Motor neuron (in vitro differentiated cells): ENCODE measurements at places on chromosomes 5 and 9. TPM values are rescaled to one million over a fixed set of nuclear protein-coding genes. Genes with fewer than 3 reads are reported as not detected.

Gene SLC1A1
- total RNA-seq = 0.27 TPM in 1 of 2 replicates, not detected in the other

Gene SLC6A18
- total RNA-seq = not detected in 2 replicates

Gene CCNI2
- total RNA-seq = 0.27 and 1.6 TPM in 2 replicates

- ATAC-seq = peak; percentile 26
Observed at GRCh38 chr5:87307796-87308423, 40.2 kb downstream of the RASA1 start.

DNA sequence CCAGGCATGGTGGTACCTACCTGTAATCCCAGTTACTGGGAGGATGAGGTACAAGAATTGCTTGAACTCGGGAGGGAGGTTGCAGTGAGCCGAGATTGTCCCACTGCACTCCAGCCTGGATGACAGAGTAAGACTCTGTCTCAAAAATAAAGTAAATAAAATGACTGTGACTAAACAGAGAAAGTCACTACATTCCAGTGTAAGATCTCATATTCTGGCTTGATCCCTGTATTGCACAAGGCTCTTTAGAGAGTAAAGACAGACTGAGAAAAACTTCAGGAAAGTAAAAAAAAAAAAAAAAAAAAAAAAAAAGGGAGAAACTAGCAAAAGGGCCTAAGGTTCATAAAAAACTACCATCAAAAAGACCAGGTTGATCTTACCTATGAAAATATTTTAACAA lies 106.6 kb upstream of the PJA2 start:
- ATAC-seq = no peak

DNA sequence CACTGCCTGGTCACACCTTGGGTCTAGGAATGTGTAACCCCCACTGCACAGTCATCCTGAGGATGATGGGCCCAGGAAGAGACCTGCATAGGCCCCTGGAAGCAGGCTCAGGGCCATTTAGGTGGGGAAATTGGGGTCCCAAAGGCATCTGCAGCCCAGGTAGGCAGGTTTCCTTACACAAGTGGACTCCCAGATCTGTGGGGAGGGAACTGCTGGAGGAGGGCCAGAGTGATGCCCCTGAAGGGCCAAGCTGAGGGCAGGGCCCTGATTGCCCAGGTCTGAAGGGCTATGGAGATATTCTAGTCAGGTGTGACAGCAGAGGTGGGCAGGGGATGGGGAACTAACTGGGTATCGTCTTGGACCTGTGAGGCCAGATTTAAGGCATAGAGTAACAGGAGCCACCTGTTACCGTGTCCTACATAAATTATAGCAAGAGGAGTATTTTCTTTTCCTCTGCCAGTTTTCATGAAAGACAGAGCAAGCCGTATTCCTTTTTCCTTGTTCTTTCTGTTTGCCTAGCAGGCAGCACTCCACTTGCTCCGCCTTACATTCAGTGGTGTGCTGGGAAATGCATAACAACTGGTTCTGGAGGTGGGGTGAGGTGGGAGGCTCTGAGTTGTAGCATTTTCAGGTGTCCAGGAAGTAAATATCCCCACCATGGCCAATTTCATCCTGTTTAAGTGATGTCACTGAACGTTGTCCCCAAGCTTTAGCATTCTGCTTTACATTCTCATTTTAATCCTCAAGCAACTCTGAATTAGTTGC lies 41.3 kb downstream of the PPARGC1B start:
- no peak for ATAC-seq

- ATAC-seq = no peak
Observed at GRCh38 chr9:126334721-126335621, 8.3 kb downstream of the MVB12B start.

DNA sequence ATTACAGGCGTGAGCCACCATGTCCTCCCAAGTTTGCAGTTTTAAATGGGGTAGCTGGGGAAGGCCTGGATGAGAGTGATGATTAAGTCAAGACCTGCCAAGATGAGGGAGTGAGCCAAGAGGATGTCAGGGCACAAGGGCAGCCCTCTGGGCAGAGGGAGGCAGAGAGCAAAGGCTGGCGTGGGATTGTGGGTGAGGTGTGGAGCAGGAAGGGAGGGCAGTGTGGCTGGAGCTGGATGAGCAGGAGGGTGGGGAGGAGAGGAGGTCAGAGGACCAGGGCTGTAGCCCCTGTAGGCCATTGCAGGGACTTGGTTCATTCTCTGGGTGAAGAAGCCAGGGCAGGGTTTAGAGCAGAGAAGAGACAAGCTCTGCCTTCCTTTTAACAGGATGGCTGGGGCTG lies 53.7 kb upstream of the CTNNA1 start:
- ATAC-seq = no peak

DNA sequence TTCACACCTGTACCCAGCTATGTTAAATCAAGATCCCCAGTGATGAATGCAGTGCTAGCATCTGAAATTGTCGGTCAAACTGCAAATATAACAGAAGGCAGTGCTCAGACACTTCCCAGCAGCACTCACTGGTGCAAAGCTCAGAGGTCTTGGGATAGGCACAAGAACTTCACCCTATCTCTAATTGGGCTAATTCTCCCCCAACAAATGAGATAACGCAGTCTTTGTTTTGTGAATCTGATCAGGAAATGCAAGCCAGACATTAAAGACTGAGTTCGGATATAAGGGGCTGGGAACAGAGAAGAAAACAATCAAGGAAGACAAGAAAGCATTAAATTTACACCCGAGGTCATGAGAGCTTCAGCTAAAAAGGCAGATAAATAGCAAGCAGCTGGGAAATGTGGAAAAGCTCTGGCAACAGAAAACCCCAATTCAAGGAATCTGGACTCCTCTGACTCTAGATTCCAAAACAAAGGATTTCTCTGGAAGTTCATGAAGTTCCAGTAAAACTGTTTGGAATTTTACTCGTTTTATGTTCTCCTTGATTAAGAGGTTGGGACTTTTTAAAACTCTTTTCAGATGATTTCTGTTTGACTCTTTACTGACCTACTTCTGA lies 65.1 kb downstream of the GNA14 start:
- no peak for ATAC-seq

DNA sequence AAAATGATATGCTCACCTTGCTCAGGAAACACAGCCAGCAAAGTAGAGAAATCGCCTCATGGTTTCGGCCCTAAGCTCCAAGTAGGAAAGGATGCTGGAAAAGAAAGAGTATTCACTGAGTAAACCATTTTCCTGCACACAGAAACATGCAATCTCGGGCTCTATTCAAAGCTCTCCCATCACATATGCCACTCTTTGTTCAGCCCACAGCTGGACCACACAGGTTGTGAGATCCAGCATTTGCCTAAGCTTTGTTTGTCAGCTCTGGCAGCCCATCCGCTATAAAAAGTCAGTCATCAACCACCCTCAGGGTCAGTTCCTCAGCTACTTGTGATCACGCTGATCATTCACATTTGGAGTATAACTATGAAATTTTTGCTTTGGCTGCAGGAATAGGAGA lies 96.5 kb upstream of the SMARCA2 start:
- ATAC-seq = peak; percentile 68

GRCh38 chr5:61277190-61277589 lies 54.9 kb upstream of the ZSWIM6 start:
- ATAC-seq = no peak
